ENCODE measurements at places on chromosomes 2 and 18.

- peak; percentile 67 for DNase-seq
Observed at GRCh38 chr2:74849228-74849892, 15.4 kb downstream of the HK2 start.

DNA sequence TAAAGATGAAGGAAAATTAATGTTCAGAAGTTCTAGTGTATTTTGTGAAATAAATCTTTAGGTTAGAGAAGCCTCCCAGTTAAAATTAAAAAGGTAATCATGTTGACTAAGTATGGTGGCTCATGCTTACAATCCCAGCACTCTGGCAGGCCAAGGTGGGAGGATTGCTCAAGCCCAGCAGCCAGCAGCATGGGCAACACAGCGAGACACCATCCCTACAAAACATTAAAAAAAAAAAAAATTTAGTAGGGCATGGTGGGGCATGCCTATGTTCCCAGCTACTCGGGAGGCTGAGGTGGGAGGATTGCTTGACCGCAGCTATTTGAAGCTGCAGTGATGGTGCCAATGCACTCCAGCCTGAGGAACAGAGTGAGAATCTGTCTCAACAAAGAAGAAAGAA is 17.9 kb downstream of the XPO1 start:
- no peak for DNase-seq

- DNase-seq = no peak
Observed at GRCh38 chr2:139160836-139161235, 380.6 kb upstream of the NXPH2 start.

- DNase-seq = no peak
Observed at GRCh38 chr2:117850015-117850414, 35.5 kb downstream of the DDX18 start.

- no peak for DNase-seq
Observed at GRCh38 chr2:182824056-182824766, 42.2 kb downstream of the FRZB start.

DNA sequence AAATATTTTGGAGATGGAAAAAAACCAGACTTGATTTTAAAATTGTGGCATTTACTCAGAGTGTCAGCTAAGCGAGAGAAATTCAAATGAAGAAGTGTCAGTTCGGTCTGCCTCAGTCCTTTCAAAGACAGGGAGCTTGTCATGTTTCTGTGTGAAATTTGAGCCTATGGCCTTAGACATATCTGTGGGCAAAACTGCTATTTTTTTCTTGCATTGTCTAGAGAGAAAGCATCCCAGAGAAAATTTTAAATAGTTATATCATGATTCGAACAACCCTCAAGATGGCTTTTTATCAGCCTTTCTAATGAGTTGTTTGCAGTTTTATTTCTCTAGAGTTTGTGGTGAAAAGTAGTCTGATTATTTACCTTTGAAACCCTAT is 50.2 kb upstream of the KCNE4 start:
- no peak for DNase-seq

DNA sequence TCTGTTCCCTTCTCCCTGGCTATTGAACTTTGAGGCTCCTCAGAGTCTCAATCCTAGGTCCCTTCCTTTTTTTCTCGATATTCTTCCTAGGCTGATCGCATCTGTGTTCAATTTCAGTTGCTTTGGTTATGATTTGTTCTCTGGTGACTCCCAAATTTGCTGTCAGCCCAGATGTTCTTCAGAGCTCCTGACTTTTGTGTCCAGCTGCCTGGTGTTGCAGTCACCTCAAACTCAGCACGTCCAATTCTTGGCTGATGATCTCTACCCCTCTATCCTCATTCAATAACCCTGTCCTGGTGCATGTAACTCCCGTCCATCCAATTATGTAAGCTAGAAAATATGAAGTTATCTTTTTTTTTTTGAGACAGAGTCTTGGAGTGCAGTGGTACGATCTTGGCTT is 31.4 kb downstream of the DIS3L2 start:
- DNase-seq = no peak

DNA sequence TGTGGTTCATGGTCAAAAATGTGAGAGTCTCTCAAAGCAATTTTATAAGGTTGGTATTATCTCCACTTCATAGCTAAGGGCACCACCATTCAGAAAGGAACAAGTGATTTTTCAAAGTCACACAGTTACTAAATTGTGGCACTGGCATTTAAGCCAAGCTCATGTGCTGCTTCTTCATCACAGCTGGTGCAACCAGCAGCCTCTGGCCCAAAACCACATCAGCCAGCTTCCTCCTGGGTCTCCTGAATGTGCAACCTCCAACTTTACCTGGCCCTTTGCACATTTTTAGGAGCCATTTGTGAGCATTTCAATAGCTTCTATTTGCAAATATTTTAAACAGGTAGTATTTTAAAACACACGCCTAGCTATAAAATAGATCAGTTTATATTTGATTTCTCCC is 293.7 kb downstream of the BCL11A start:
- no peak for DNase-seq

DNA sequence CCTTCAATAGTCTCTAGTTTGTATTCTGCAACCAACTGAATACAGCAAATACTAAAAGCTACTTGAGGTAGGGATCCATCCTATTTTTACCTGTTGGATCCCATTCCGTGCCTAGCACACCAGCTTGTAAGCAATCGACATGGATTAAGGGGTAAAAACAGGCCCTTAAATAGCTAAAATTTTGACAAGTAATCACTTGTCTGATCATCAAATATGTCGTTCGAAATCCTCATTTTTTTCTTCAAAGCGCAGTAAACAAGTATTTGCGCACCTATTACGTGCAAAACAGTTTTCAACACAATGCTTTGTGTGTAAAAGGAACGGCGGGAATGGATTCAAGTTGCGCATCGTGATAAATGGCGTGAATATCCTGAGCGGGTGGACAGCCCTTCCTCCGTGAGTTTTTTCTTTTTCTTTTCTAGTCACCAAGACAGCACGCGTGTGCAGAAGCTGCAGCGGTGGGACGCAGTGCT is 1.4 kb upstream of the ACVR2A start:
- no peak for DNase-seq

DNA sequence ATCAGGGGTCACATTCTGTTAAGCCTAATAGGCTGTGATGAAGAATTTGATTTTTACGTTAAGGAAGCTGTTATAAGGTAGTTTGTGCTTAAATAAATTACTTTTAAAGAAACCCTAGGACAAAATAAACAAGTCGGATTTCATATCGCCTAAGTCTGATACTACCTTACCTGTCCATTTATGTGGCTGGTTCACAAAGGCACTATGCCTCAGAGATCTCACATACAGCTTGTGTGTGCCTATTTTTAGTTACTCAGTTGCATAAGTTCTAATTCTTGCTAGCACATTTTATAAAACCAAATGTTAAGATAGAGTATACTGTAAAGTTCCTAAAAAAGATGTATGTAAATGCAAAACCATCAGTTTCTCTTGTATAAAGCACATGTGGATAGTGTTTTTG is 40.0 kb downstream of the AGFG1 start:
- DNase-seq = no peak

DNA sequence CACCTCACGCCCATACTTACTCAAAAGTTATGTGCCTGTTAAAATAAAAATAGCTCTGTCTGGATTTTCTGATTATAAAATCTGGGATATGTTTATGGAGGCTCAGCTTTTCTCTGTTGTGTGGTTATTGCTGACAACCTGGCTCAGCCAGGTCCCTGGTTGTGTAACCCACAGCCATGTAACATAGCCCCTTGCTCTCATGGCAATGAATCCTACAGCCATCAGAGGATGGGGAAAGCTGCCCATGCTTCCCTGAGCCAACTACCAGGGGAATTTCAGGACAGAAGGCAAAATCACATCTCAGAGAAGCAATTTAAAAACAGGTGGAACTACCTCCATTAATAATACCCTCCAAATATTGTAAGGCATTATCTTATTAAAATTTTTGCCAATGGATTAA is 29.7 kb downstream of the ST8SIA5 start:
- no peak for DNase-seq

DNA sequence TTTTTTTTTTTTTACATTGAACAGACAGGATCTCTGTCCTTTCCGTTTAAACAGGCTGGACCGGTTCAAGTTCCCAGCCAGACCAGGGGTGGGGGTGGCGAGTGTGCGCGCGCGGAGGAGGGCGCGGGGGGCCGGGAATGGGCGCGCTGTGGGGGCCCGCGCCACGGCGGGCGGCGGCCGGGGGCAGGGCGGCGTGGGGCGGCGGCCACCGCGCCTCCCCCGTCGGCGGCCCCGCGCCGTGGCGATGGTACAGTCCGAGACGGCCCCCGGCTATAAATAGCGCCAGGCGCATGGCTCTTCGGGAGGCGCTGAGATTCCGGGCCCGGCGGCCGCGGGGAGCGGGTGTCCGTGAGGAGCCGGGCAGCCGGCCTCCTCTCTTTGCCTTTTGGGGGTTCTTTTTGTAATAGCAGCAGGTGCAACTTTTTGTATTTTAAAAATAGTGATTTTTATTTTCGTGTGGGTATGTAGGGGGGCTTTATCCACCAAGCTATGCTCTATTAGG is 430 bp upstream of the CELF4 start:
- DNase-seq = no peak

- no peak for DNase-seq
Observed at GRCh38 chr2:180647621-180648020, 332.8 kb upstream of the UBE2E3 start.

DNA sequence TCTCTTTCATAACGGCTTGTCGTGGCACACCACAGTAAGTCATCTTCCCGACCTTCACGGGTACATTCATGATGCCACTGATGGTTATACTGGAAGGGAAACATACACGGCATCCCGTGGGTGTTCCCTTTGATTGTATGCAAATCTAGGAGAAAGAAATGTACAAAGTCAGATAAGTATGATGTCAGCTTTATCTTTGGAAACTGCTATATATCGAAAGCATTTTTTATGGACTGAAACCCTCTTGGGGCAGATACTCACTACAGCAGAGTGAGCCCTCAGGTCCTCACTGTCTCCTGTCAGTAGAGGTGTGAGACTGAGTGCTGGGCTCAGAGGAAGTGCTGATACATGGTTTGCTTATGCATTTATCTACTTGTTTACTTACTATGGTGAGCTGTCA is 20.4 kb downstream of the PLA2R1 start:
- DNase-seq = no peak

- no peak for DNase-seq
Observed at GRCh38 chr2:85668009-85668856, at the start of gene SFTPB. Gene SFTPB, minus strand, starts transcription at chr2:85668199. Its CDS starts 16 bp downstream, at chr2:85668183.

DNA sequence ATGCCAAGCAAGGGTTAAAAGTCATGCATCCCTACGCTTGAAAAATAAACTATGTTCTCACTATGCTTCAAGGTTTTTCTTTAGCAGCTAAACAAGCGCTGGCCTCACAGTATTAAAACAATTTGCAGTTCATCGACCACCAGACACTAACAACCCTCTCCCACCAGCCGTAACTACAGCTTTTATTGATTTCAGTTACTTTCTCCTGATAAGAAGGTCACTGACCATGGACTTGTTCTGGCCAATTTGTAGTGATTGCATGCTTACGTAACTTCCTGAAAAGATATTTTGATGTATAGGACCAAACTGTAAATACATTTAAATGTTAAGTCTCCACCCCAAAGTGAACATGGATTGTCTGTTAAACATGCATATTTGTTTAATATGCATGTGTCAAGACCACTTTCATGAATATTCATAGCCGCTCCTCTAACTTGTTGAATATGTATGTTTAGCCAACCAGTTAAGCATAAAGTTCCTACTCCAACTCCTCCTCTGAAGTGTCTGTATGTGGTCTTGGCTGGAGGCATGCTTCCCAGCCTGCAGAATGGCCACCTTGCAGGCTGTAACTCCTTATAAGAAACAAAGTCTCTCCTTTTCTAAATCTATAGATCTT is 1.7 kb upstream of the THOC1 start:
- no peak for DNase-seq

- peak; percentile 66 for DNase-seq
Observed at GRCh38 chr18:9117980-9118841, 15.7 kb downstream of the NDUFV2 start.

DNA sequence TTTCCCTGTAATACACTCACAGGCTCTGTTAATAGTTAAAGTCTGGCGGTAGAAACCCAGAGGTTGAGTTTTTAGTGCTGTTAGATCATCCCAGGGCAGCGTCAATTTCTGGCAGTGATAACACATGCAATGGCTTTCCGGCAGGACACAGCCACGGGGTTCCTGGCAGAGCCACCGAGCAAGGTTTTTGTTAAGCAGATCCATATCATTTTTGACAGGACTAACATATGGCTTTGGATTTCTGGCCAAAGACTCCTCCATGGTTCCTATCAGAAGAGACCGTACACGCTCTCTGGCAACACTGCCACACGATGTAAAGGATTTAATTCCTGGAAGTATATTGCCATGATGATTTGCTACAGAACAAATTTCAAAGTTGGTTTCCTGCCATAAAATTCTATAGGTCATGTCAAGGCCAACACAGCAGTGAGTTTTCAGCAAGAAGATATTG is 854.3 kb downstream of the LRRTM4 start:
- no peak for DNase-seq

- no peak for DNase-seq
Observed at GRCh38 chr2:239287461-239287860, 113.4 kb downstream of the HDAC4 start.

- no peak for DNase-seq
Observed at GRCh38 chr2:227415538-227416424, 28.0 kb upstream of the SCYGR1 start.

DNA sequence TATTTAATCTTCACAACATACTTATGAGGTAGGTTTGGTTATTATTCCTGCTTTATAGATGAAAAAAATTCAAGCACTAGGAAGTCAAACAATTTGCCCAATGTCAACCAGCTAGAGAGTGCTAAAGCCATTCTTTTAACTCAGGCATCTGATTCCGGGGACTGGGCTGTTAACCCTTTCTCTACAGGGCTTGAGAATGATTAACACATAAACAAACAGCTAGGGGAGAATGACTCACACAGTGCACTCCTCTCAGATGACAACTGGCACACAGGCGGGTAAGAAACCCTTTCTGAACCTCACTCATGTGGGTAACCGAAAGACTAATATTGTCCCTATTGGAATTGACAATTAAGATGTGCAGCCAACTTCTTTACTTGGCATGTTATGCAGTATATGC is 86.3 kb upstream of the FSHR start:
- no peak for DNase-seq

GRCh38 chr2:202375033-202375608 is 1.0 kb upstream of the BMPR2 start:
- DNase-seq = peak; percentile 10

DNA sequence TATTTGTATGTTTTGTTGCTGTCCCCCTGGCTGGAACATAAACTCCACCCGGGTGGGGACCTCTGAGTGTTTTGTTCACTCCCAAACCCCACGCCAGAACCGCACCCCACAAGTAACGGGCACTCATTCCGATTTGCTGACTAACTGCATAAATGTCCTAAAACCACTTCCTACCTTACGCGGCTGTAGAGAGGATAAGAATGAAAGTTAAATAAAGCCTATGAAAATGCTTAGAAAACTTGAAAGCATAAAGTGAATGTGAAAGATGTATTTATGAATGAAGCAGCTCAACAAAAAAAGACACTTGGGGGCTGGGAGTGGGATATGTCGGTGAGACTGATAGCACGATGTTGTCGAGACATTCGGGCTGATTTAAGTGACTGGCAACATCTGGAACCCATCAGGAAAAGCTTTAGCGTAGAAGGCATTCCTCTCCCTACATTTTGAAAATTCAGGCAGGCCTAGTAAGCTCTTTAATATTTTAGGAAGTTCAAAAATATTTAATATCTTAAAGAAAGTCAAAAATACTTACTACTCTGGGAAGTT is 206.7 kb downstream of the SH3RF3 start:
- no peak for DNase-seq
